ENCODE measurements at places on chromosomes 7 and 10.

GRCh38 chr10:10663622-10664021, 354.1 kb upstream of the CELF2 start:
- DNase-seq: no peak

GRCh38 chr7:76089865-76090475, 42.1 kb downstream of the MDH2 start:
- no peak for DNase-seq

- DNase-seq: no peak
Observed at GRCh38 chr10:125137601-125138438, 22.5 kb downstream of the CTBP2 start.

DNA sequence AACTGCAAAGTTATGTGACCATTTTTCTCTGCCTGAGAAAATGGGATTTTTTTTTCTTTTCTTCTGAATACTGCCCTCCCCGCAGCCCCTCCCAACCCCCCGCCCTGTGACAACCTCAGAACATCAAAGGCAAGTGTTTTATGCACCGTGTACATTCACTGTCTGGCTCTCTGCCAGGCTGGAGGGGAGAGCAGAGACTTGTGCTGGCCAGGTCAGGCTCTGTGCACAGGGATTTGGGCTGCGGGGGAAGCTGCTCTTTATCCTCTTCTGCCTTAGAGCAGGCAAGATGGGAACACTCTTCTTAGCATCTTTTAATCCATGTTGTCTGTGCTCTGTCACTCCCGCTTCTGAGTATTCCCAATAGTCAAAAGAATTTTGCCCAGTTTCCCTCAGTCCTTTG, 195.1 kb downstream of the CCSER2 start:
- DNase-seq: no peak

DNA sequence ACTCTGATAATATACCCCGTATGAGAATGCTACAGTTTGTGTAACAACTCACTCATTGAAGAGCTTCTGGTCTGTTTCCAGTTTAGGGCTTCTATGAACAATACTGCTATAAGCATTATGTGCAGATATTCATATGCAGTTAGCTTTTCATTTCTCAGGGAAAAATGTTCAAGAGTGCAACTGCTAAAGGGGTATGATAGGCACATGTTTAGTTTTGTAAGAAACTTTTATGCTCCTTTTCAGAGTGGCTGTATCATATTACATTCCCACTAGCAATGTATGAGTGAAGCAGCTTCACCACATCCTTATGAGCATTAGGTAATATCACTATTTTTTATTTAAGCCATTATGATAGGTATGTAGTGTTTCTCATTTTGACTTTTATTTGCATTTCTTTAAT, 182.6 kb upstream of the CXCL12 start:
- no peak for DNase-seq
